Small intestine (tissue), 16 donors: ENCODE measurements at places on chromosomes 1 and 21. TPM values are rescaled to one million over a fixed set of nuclear protein-coding genes. Genes with fewer than 3 reads are reported as not detected.

Gene ASPM
- polyA plus RNA-seq: 7.4 TPM

Gene ARHGEF10L
- polyA plus RNA-seq: 5.6 TPM

Gene VANGL2
- polyA plus RNA-seq: 20.6 TPM

Gene PTPRC
- 3.8 TPM for polyA plus RNA-seq

DNA sequence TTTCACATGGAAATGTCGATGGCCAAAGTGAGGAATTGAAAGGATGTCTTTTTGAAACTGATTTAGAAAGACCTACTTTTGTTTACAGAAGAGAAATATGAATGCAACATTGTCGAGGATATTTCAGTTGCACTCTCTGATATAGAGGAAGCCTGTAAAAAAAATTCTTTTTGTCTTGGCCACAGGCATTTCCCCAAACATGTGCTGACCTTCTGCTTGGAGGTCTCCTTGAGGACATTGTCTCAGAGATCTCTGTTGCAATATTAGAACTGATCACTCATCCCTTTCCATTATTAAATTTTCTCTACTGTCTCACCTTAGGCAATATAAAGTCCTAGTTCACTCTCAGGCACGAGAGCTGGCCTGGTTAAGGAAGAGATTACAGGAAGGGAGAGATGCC is 16.0 kb downstream of the S100A11 start:
- no peaks in the 10 kb centered on the region for H3K27me3 ChIP-seq
- H3K27ac ChIP-seq: no peak overlapping the region
- H3K4me3 ChIP-seq: no peak overlapping the region
- H3K36me3 ChIP-seq: no peaks in the 10 kb centered on the region
- no peaks in the 10 kb centered on the region for H3K4me1 ChIP-seq
- DNase-seq: no peak

DNA sequence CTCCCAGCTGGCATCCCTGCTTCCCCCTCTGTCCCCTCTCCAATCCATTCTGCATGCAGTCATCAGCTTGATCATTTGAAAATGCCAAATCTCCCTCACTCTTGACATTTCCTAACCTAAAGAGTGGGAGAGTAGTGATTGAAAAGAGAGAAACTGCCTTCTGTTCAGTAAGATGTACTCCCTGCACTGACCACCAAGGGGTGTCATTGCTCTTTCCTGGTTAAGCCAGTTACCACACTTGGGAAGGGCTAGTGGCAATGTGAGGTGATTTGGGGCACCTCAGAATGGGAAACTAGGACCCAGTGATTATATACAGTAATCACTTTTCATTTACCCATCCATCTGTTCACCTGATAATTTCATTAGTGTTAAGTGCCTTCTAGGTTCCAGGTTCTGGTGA is 6.9 kb upstream of the TMEM269 start:
- H3K36me3 ChIP-seq: peaks cover 35% of the 10 kb centered on the region
- H3K27me3 ChIP-seq: no peaks in the 10 kb centered on the region
- no peaks in the 10 kb centered on the region for H3K4me1 ChIP-seq
- no peak overlapping the region for H3K4me3 ChIP-seq

Gene RNASEL
- polyA plus RNA-seq: 20.7 TPM

Gene OR6K3
- polyA plus RNA-seq: not detected

DNA sequence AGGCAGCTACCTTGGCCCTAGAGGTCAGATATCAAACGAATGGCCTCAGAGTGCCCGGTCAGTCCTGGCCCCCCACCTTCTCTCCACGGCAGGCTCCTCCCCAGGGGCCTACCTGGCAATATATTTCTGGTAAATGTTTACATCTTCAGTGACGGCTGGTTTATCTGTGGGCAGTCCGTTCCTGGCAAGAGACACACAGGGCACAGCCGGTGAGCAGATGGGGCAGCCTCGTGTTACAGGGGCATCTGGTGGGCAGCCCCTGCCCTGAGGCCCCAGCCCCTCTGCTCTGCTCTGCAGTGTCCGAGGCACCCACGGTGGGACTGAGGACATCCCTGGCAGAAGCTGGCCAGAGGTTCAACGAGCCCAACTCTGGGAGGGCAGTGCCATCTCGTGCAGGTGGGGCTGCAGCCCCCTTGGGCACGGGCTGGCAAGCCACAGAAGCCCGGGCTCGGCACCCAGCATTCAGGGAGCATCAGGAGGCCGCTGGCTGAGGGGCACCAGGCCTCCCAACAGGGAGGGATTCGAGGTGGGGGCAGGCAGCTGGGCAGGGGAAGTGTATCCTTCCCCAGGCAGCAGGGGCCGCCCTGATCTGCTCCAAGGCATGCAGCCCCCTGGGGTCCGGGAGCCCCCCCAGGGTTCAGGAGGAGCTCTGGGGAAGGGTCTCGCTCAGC is 137.9 kb downstream of the CASZ1 start:
- DNase-seq: no peak
- H3K4me3 ChIP-seq: no peak overlapping the region
- H3K36me3 ChIP-seq: peaks cover 15% of the 10 kb centered on the region

Gene PDE9A
- 64.3 TPM for polyA plus RNA-seq

DNA sequence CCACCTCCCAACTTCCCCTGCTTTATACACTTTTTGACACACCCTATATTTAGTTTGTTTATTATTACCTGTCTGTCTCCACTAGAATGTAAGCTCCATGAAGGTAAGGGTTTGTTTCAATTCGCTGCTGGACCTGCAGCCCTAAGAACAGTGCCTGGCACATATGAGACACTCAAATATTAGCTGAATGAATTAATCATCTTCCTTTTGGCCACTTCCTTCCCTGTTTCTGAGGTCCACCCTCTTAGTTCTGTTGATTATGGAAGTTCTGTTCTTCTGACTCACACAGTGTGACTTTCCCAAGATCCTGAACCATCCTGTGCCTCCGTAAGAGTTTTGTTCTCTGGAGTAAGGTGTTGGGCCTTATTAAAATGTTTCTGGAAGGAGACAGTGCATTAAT is 40.4 kb upstream of the GJA5 start:
- H3K4me3 ChIP-seq: no peak overlapping the region
- DNase-seq: no peak
- H3K4me1 ChIP-seq: no peaks in the 10 kb centered on the region
- H3K27ac ChIP-seq: no peak overlapping the region

GRCh38 chr1:168608796-168609715 is 32.7 kb downstream of the XCL1 start:
- H3K4me3 ChIP-seq: no peak overlapping the region
- H3K36me3 ChIP-seq: no peaks in the 10 kb centered on the region
- DNase-seq: no peak
- peaks cover 2% of the 10 kb centered on the region for H3K4me1 ChIP-seq
- no peaks in the 10 kb centered on the region for H3K27me3 ChIP-seq

- H3K4me1 ChIP-seq: no peaks in the 10 kb centered on the region
- H3K36me3 ChIP-seq: no peaks in the 10 kb centered on the region
- H3K4me3 ChIP-seq: no peak overlapping the region
- no peak overlapping the region for H3K27ac ChIP-seq
- H3K27me3 ChIP-seq: no peaks in the 10 kb centered on the region
- DNase-seq: no peak
Measured at GRCh38 chr1:196059210-196059609, 549.0 kb downstream of the KCNT2 start.

DNA sequence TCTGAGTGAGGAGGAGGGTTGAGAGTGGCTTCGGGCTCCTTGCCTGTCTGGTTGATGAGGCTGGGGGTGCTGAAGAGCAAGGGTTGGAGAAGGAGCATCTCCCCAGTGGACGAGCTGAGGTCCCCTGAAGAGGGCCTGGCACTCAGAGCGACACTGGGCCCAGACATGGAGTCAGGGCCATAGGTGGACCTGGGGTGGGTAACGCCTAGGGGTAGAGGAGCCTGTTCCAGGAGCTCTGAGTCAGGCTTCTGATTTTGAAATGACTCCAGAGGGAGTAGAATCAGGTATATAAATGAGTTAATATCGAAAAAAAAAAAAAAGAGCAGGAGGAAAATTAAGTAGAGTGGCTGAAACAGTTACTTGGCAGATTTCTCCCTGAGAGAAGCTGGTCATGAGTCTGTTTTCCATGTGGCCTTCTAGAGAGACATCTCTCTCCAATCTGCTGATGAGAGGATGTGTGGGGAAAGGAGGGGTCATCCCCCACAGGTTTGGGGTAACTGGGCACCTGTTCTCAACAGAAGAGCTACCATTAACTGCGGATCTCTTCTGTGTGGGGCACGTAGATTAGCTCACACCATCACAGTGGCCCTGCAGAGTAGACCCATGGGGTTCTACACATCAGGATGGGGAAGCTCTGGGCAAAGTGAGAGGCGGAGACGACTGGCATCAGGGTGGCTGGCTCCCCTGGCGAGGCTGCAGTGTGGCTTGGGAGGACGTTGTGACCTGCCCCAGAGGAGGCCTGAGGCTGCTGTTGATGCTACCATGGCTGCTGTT is 115.5 kb downstream of the DHRS3 start:
- no peak overlapping the region for H3K27ac ChIP-seq
- H3K4me3 ChIP-seq: no peak overlapping the region
- no peaks in the 10 kb centered on the region for H3K27me3 ChIP-seq
- H3K36me3 ChIP-seq: peaks cover 51% of the 10 kb centered on the region
- no peaks in the 10 kb centered on the region for H3K4me1 ChIP-seq
- no peak for DNase-seq

- no peak overlapping the region for H3K27ac ChIP-seq
- no peak for DNase-seq
- H3K4me1 ChIP-seq: no peaks in the 10 kb centered on the region
- H3K4me3 ChIP-seq: no peak overlapping the region
- peaks cover 24% of the 10 kb centered on the region for H3K27me3 ChIP-seq
Measured at GRCh38 chr1:53729456-53730223, 9.3 kb downstream of the GLIS1 start.

GRCh38 chr1:64678366-64678765 is 66.5 kb upstream of the RAVER2 start:
- H3K36me3 ChIP-seq: no peaks in the 10 kb centered on the region
- H3K4me1 ChIP-seq: no peaks in the 10 kb centered on the region
- no peak overlapping the region for H3K27ac ChIP-seq
- no peak overlapping the region for H3K4me3 ChIP-seq
- no peaks in the 10 kb centered on the region for H3K27me3 ChIP-seq

DNA sequence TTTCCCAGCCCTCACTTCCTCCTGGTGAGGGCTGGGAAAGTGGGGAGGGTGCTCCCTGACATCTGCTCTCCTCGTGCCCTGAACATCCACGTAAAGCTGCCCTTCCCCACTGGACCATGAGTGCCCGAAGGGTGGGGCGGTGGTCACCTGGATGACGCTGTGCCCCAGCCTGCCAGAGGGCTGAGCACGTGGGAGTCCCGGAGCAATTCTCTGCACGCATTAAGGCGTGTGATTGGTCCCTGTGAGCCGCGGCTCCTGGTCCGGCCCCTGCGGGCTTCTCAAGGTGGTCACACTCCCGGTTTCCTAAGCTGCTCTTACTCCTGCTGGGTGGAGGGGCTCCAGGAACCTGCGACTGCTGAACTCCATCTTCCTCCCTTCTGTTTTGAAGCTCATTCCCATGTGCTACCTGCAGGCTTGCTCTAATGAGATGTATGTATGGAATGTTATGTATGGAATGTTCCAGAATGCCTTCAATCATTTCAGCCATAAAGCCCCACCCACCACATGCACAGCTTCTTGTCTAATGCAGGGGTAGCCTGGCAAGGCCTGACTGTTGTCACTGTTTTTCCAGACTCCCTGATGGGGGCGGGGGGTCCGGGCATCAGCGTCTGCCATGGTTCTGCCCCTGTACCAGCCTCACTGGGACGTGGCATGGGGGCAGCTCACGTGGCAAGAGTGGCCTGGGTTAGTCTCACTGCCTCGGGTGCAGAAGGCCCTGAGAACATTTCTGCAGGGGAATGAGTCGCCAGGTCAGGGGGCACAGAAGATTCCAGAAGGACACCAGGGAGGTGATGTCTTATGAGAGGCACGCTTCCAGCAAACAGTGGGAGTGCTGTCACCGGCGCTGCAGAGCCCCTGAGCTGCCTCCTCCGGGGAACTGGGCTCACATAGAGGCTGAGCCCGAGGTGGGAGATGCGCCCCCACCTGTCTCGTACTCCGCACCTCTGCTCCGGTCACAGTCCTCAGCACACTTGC is 19.4 kb downstream of the KRTAP10-1 start:
- H3K4me1 ChIP-seq: no peaks in the 10 kb centered on the region
- H3K27me3 ChIP-seq: no peaks in the 10 kb centered on the region
- DNase-seq: no peak
- H3K27ac ChIP-seq: no peak overlapping the region

GRCh38 chr1:39672551-39672947 is 642 bp upstream of the NT5C1A start:
- no peaks in the 10 kb centered on the region for H3K4me1 ChIP-seq
- no peaks in the 10 kb centered on the region for H3K36me3 ChIP-seq
- no peak overlapping the region for H3K27ac ChIP-seq

- no peaks in the 10 kb centered on the region for H3K4me1 ChIP-seq
- H3K4me3 ChIP-seq: no peak overlapping the region
- no peak for DNase-seq
- H3K27me3 ChIP-seq: no peaks in the 10 kb centered on the region
- H3K36me3 ChIP-seq: no peaks in the 10 kb centered on the region
Measured at GRCh38 chr21:45551783-45552695, 9.8 kb upstream of the SLC19A1 start.

Gene BPNT1
- polyA plus RNA-seq: 90.1 TPM

DNA sequence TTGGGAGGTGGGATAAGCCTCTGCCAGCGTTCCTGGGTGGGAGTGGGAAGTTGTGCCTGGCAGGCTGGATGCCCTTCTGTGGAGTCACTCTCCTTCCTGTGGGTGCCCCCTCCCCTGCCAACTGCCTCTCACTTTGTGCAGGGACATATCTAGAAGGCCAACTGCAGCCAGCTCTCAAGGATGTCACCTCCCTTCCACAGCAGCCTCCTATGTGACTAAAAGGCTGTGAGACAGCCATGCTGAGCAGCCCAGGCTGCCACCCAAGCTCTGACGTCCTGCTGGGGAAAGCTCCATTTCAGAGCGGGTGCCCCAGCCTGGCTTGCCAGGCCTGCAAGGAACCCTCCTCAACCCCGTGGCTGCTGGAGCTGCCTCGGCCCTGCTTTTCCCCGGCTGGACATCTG is 19.6 kb upstream of the SLC26A9 start:
- H3K36me3 ChIP-seq: no peaks in the 10 kb centered on the region
- no peaks in the 10 kb centered on the region for H3K4me1 ChIP-seq
- no peak overlapping the region for H3K27ac ChIP-seq
- H3K4me3 ChIP-seq: no peak overlapping the region
- DNase-seq: no peak
- H3K27me3 ChIP-seq: no peaks in the 10 kb centered on the region

Gene MROH9
- polyA plus RNA-seq: not detected

DNA sequence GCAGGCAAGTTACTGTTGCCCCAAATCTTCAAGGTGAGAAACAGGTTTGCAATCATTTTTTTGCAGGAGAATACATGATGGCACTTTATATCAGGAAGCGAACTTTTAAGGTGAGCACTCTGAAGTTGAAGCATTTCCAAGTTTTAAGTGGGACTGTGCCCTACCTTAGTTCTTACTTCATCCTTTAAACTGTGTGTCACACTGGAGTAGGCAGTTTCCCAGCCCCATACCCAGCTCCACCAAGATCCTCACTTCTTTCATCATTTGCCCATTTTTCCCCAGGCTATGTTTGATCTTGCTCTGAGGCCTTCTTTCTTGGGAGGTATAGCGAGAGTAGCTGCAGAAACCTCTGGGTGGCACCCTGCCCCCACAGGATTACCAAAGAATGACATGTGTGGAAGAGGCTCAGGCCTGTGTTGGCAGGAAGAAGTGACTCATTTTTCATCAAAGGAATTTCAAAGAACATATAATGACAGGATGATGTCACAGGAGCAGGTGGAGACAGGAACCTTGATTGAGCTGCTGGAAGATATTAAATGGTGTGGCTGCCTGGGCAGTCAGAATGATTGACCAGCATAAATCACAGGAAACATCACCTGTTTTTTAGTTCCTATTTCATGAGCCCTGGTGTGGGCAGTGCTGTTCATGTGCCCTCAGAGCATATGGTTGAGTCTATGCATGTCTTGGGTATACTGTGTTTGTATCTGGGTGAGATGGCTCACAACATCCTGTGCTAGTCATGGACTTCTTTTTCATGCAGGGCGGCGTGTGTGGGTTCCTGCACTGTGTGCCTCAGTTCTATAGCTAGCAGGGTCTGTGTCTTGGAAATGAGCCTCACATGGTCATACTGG is 20.8 kb upstream of the MACF1 start:
- no peak overlapping the region for H3K4me3 ChIP-seq
- peak overlapping the region; percentile 81 for H3K27ac ChIP-seq
- H3K36me3 ChIP-seq: no peaks in the 10 kb centered on the region

Gene RCC2
- 11.2 TPM for polyA plus RNA-seq
